ENCODE measurements at places on chromosomes 7 and 10. TPM values are rescaled to one million over a fixed set of nuclear protein-coding genes. Genes with fewer than 3 reads are reported as not detected.

Gene ST7
- 14.4 TPM for total RNA-seq

Gene CDK14
- 13.2 TPM for total RNA-seq

Gene MRM2
- total RNA-seq, result 28.0 TPM

Gene HTRA1
- 40.8 TPM for total RNA-seq

Gene PDE1C
- total RNA-seq, result 50.1 TPM

GRCh38 chr7:132436121-132436520 is 140.1 kb downstream of the PLXNA4 start:
- no peak for DNase-seq

- DNase-seq, result no peak
Measured at GRCh38 chr10:93417266-93417665, 64.9 kb downstream of the MYOF start.

GRCh38 chr10:108894402-108895301 is 1028.7 kb downstream of the XPNPEP1 start:
- no peak for DNase-seq

DNA sequence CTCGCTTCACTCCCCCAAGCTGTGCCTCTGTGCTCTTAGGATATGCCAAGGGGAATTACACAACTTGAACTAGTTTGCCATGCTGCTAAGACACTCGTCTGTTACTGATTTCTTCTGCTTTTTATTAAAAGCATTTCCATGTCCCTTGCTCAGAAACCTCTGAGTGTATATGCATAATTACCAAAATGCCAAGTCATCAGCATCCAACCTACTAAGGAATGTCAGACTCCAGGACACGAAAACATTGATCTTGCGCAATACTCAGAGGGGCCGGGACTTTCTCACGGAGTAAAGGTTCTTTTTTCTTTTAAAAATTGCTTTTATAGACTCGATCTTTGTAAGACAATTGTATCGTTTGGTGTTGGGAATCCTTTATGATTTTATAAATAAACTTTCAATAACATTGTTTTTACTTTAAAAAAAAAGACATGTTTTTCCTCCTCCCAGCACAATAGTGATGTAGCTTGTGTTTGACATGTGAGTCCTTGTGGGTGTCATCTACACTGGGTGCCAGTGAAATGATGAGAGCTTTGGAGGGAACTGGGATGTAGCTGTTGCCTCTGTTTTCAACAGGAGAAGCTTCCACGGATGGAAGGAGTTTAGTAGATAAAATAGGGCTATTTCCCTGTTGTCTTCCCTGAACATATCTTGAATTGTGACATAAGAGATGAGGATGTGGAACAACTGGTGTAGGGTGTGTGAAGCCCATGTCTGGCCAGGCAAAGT is 43.6 kb downstream of the CNNM1 start:
- DNase-seq, result no peak

DNA sequence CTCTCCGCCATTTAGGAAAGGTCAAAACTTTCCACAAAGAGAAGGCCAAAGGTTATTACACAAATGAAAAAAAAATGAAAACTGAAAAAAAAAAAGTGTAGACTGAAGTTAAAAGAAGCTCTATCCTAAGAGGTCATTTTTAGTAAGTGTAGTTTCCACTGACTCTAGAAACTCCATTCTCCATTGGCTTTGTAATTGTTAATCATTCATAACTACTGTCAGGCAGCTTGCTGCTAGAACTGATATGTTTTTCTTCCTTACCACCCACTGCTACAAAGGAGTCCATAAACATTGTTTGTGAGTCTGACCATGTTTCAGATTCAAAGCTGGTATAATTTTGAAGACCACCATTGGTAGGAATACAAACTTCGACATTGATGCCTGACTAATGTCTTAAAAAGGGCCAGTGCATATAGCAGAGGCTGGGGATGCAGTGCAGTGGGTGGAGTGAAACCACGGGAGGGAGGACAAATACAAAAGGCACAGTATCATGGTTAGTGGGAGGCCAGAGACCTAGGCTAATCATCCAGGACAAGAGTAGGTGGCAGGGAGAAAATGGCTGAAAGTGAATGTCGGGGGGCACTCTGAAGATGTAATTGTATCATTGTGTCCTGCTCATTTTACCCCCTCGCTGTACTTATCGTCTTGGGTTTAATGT is 16.9 kb upstream of the DYNC1I1 start:
- DNase-seq, result no peak

- DNase-seq, result no peak
Measured at GRCh38 chr7:20932785-20933527, 146.3 kb upstream of the SP8 start.

DNA sequence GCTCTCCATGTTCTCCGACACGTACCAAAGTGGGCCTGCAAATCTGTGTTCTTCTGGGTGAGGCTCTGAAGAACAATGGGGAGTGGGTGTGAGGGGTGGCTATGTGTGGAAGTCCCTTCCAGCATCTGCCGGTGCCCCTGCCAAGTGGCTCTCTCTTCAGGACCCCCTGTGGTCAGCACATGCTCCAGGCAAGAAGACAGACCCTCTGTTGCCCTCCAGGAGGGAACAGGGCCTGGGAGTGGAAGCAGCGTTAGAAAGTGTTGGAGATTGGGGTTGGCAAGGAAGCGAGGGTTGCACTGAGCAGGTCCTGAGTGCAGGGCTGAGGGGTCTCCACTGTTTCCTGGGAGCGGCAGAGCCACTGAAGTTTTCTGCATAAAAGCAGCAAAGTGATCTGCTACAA is 60.5 kb downstream of the EMX2 start:
- no peak for DNase-seq

- DNase-seq, result no peak
Measured at GRCh38 chr7:14630048-14630447, 272.5 kb downstream of the DGKB start.

DNA sequence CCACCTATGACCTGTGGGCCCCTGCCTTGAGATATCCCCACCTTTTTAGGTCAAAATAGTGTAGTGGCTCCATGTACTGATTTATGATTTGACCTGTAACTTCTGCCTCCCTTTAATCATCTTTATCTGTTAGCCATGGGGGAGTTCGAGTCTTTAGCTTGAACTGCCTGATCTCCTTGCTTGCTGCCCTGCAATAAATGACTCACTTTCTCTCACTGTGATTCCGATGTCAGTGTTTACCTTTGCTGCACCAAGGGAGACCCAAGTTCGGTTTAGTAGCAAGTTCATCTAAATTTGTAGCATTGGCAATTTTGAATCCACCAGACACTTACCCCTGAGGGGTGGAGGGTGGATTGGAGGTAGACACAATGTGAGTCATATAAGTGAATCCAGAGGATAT is 814.6 kb upstream of the AUTS2 start:
- DNase-seq, result no peak

DNA sequence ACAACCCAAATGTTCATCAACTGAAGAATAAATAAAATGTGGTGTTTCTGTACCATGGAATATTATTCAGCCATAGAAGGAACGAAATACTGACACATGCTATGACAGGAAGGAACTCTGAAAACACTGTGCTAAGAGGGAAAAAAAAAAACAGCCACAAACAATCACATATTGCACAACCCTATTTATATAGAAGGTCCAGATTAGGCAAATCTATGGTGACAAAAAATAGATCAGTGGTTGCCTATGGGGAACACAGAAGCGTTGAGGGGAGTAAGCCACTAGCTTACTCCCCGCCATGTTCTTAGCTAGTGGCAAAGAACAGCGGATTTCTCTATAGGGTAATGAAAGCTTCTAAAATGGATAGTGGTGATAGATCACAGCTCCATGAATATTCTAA is 198.4 kb downstream of the TPST1 start:
- DNase-seq, result no peak

- no peak for DNase-seq
Measured at GRCh38 chr7:116713918-116714317, 41.9 kb downstream of the MET start.

DNA sequence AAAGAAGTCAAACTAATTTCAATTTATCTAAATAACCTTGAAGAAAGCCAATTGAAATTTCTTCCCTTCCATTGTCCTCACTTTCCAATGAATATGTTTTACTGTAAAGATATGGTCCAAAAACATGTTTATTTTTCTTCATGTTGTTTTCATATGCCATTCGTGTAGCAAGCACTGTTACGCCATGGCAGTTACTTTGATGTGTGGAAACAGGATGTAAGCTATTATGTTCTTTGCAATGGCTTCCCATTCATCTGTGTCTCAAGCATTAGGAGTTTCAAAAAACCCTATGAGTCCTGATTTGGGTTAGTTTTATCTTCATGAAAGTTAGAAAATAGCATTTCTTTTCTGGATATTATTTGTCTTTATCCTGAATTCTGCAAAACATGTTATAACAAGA is 31.0 kb downstream of the GPR141 start:
- no peak for DNase-seq

DNA sequence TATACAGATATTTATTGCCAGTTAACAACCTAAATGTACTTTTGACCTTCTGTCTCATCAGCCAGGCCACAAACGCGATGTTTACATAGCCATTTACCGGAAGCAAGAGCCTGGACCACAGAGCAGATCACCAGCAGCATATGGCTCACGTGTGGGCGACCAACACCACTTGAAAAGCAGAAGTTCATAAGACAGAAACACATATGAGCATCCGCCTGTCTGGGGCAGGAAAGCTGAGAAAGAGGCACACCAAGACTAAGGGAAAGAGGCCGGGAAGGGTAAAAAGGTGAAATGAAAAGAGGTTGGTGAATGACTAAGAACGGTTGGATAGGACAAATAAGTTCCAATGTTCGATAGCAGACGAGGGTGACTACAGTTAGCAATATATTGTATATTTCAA is 1.3 kb downstream of the ABCB1 start:
- DNase-seq, result no peak

DNA sequence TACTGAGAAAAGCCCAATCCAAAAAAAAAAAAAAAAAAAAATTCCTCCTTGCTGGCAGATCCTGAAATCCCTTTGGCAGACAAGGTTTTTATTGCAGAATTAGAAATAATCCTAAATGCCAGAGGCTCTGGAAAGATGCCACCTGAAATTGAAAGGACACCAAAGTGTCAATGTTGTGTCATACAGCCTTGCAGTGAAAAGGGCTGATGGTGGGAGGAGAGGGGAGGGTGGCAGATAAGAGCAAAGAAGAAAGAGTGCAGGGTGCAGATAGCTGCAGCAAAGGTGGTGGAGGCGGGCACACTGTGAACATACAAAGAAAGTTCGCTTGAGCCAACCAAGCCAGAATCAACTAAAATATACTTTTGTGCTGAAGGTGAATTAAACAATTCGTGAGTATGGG is 8.2 kb upstream of the OPTN start:
- no peak for DNase-seq

DNA sequence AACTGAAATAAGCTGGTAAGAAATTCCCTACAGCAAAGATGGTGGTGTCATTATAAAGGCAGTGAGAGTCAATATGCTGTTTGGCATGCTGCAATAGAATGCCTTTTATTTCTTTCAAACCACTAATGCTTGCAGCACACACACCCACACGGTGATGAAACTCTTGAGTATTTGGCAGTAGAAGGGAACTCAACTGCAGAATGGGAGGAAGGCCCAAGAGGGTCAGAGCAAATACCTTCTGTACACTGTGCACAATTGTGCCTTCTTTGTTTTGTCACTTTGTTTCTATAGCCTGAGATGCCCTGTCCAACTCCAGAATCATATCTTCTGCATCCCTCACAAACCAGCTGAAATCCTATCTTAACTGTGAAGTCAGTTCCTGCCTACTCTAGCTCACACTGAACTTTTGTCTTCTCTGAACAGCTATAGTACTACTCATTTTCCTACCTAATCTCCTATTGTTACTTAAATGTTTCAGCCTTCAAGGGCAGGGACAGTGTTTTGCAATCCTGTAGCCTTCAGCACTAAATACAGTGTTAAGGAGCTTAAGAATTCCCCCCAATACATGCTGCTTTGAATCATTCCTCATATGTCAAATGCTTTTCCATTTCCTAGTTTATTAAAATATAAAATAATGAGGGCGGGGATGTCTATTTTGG is 22.2 kb downstream of the MMS19 start:
- peak; percentile 23 for DNase-seq

DNA sequence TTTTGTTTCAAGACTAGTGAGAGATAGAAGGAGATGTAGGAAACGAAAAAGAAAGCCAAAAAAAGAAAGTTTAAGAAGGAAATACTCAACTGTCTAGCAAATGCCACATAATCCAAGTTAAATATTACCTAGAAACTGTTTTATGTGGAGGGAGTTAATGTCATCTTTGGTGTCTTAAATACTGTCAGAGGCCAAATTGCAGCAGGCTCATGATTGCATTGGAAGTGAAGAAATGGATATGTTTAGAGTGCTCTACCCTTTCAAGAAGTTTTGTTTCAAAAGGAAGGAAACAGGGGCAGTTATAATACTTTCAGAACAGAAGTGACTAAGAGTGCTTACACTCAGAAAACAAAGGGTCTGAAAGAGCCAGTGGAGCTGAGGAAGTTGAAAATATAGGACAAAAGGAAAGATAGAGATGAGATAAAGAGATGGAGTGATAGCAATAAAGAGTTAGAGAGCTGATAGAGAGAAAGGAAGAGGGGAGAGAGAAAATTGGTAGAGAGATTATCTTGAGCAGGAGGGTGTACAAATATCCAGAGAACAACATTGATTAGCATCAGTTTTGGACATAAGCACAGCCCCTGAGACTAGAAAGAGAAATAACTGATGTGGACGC is 28.0 kb upstream of the GNAI1 start:
- DNase-seq, result no peak

GRCh38 chr7:15972862-15973275 is 286.4 kb upstream of the MEOX2 start:
- DNase-seq, result peak; percentile 1

GRCh38 chr10:454860-455259 is 234.6 kb downstream of the DIP2C start:
- peak; percentile 64 for DNase-seq

DNA sequence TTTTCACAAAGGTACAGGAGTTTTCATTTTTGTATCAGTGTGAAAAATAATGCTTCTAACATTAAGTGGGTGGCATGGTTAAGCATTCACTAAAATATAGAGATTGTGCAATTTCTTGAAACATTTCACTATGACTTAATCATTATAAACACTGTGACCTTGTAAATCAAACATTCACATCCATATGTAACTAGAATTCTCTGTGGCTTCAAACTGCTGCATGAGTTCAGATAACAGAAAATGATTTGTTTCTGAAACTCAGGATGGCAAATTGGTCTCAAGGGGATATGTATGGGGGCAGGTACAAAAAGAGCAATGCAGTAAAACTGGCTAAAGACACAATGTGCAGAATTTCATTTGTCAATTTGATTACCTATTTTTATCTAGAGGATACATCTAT is 3.8 kb downstream of the FAM133B start:
- DNase-seq, result no peak

DNA sequence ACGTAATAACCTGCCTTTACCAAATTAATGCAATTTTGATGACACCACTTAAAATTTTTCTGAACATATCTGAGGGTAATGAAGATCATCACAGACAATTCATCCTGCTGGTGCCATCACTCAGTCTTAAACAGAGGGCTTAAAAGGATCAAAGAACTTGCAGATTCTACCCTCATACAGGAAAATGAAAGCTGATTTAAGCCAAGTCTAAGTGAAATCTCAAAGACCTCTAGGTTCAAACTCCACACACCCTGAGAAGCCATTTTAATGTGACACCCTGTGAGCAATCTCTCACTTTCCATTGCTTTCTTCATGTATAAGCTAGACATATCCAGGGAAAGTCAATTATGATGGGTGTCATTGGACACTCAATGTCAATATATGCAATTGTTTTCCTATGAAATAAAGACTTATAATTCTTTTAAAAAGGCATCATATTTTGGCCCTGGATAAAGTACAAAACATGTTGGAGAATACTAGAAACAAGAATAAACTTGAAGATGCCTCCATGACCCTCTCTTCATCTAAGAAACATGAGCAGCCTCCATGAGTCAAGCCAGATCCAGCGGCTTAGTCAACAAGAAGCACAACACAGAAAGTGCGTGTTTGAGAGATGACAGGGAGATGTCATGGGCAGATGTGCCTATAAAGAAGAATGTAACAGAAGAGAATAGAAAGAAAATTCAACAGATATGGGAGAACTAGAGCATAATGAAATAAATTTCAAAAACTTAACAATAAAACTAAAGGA is 291.9 kb downstream of the PARD3 start:
- DNase-seq, result no peak
